ENCODE measurements at places on chromosomes 1 and 21.

- no peak for DNase-seq
These were observed 77.5 kb downstream of the FMN2 start for GRCh38 chr1:240169188-240169587.

DNA sequence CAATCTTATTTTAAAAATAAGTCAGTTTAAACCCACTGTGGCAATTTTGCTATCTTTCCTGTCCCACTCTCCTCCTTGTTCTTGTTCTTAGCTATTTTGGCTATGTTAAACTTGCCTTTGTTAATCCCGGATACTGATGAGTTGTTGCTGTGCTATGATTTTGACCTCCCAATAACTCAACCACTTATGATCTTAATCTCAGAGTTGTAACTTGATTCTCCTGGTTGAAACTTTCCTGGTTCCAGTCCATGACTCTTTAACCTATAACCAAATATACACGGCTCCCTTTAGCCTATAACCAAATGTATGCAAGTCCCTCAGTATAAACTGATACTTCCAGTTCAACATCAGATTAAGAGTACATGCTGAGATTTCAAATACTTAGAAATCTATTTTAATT lies 15.6 kb upstream of the ACADM start:
- no peak for DNase-seq

DNA sequence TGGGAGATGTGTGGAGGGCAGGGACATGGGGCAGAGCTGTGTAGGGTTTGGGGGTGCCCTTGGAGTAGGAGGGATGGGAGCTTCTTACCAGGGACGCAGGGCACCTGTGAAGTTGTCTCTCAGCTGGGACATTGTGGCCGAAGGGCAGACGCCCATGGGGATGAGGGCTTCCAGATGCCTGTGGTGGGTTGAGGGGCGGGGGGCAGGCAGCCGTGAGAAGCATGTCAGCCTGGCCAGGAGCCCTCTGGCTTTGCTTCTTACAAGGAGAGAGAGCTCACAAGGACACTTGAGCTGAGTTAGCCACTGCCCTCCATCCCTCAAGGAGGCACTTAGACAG lies 8.5 kb downstream of the A3GALT2 start:
- no peak for DNase-seq

GRCh38 chr1:6024376-6024775 lies 21.3 kb upstream of the KCNAB2 start:
- no peak for DNase-seq

GRCh38 chr21:34971656-34972055 lies 77.4 kb downstream of the RUNX1 start:
- DNase-seq, result no peak

DNA sequence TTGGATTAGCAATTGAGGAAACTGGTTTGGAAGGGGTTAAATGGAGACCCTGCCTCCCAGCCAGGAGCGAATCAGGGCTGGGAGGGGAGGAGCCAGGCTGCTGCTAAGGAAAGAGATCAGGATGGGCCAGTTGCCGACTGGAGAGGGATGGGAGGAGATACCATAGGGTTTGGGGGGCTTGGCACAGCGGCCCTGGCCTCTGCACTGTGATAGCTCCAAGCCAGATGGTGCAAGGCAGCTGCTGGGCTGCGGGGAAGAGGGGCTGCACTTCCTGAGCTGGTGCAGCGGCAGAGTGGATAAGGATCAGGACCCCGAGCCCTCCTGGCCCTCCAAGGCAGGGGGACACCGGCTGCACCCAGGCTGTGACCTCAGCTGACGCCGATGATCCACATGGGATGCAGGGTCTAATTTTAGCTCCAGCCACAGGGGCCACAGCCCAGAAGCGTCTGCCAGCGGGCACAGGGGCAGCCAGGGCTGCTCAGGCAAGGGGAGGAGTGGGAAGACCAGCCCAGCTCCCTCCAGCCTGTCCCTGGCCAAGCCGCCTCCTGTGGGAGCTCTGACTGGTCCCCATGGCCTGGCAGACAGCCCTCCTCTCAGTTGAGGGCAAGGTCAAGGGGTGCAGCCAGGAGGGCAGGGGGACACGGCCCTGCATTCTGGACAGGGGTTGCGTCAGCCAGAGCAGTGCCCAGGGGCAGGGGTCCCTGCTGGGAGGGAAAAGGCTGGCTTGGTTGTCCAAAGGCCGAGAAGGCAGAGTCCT lies at the start of gene EXTL1:
EXTL1 (plus strand) TSS at position 129 of the 757 bp plus-strand sequence. CDS start 872 bp downstream, outside the sequence.
- no peak for DNase-seq

DNA sequence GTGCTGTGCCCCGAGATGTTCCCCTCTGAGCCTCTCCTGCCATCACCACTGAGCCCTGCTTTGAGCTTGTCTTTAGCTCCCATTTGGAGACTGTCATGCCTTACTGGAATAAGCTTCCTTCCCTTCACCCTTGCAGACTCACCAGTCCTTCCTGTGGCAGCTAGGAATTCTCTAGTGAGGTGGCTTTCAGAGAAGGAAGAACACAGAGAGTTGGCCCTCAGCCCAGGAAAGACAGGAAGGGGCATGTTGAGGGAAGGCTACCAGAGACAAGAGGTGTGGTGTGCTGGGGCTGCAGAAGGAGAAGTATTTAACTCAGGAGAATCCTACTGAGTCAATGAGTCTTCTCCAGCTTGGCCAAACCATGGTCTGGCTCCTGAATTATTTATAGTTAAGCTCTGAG lies 76.3 kb downstream of the UCK2 start:
- no peak for DNase-seq

DNA sequence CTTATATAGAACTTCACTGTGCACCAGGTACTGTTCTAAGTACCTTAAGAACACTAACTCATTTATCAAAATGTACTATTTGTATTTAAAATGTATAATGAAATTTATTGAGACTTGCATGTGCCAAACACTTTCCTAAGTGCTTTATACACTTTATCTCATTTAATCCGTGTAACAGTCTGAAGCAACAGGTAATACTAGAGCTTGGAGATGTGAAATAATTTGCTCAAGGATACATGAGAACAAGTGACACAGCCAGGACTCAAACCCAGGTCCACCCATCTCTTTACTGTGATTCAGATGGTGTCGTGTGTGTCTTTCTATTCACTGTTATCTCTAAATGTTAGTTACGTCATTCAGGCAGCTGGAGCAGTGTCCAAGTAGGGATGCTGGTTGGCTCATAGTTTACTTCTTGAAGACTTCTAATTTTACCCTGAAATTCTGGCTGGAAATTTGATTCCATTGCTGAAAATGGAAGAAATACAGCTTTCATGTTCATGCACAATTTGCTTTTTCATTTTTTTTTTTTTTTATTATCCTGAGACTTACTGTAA lies 169.7 kb upstream of the UBE2U start:
- no peak for DNase-seq

DNA sequence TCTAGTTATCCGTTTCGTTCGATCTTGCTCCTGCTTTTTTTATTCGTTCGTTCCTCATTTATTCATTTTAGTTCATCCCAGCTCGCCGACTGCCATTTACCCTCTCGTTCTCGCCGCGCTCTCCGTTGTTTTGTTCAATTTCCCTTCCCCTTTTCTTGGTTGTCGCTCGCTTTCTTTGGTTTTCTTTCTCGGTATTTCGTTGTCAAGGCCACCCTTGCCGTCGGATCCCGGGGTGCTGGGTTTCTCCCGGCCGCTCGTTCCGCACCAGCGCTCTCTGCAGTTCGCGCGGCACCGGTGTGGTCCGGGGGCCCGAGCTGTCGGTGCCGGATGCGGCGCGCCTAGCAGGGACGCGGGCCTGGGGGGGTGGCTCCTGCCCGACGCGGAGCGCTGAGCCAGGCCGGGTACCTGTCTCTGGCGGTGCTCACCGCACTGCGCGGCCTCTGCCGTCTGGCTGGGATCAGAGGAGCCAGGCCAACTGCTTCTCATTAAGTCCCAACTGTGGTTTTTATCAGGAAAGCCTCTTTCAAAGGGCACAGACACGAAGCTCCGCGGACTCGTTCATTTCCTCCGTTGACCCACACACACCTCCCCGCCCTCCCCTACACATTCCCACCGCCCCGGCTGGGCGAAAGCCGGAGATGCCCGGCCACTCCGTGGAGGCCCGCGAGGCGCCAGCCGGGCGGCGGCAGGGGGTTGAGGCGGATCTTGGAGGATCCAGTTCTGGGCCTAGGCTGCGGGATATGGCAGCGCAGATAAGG lies 1.6 kb downstream of the ALX3 start:
- DNase-seq, result no peak

GRCh38 chr1:208637181-208637580 lies 393.0 kb upstream of the PLXNA2 start:
- no peak for DNase-seq

DNA sequence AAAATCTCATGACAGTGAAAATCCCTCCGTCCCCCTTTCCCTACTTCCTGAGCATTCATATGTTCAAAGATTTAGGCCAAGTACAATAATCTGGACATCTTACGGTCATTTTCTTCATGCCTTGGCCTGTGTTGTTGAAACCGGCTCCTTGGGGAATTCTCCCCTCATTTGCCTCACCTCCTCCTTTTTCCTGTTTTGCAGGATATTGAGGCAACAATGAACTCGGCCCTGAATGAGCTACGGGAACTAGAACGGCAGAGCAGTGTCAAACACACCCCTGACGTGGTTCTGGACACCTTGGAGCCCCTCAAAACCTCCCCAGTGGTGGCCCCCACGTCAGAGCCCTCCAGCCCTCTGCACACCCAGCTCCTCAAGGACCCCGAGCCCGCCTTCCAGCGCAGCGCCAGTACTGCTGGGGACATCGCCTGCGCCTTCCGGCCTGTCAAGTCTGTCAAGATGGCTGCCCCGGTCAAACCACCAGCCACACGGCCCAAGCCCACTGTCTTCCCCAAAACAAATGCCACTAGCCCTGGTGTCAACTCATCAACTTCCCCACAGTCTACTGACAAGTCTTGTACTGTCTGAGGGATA lies 9.3 kb upstream of the IKBKE start:
- DNase-seq, result no peak

- DNase-seq, result no peak
These were observed 22.6 kb upstream of the COL9A2 start for GRCh38 chr1:40339420-40340323.

DNA sequence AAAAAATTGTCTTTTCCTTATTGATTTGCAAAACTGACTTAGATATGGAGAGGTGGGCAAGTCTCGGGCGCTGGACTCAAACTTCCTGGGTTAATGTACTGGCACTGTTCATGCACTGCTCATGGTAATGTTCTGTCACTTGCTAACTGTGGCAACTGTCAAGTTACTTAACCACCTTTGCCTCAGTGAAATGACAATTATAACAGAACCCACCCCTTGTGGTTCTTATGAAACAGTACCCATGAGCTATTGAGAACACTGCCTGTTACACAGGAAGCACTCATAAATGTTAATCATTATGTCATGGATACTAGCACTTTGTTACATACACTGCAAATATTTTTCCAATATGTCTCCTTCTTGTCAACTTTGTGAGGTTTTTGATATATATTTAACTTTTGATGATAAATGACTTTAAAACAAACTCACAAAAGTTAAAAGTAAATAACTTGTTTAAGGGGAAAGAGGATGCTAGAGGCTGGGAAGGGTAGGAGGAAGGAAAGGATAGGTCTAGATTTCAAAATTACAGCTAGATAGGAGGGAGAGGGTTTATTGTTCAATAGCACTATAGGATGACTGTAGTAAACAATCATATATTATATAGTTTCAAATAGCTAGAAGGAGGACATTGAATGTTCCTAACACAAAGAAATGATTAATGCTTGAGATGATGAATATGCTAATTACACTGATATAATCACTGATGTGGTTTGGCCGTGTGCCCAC lies 342.5 kb downstream of the ADGRL2 start:
- DNase-seq, result no peak

DNA sequence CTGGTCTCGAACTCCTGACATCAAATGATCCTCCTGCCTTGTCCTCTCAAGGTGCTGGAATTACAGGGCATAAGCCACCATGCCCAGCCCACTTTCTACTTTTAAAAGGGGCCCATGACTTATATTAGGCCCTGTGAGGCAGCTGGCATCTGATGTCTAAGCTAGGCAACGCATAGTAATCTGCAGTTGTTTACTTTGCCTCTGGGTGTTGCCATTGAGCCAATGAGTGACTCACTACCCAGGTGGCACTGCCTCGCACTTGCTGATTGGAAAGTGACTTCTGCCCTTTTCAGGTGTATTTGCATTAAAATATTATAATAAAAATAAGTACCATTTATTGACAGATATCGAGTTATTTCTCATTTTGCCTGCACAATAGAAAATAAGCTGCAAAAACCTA lies 84.9 kb downstream of the KIF14 start:
- no peak for DNase-seq

DNA sequence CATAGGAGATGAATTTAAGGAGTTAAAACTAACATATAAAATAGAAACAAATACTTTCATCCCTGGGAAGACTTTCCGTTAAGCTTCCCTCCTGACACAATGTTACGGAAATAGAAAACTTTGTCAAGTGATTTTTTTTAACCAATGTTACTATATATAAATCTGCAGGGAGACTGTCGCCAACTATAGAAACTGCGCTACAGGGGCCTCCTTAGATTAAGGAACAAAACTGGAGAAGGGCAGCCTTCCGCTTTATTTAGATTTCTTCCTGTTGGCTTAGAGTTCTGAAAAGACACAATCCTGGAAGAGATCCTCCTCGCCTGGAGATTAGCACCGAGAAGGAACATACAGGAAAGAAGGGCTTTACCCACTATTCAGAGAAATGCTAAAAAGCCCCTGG lies 1.5 kb downstream of the MGST3 start:
- no peak for DNase-seq

- DNase-seq, result no peak
These were observed 51.8 kb upstream of the LRP8 start for GRCh38 chr1:53379662-53380002.

- DNase-seq, result no peak
These were observed 146.4 kb upstream of the ARHGEF16 start for GRCh38 chr1:3308053-3308452.

DNA sequence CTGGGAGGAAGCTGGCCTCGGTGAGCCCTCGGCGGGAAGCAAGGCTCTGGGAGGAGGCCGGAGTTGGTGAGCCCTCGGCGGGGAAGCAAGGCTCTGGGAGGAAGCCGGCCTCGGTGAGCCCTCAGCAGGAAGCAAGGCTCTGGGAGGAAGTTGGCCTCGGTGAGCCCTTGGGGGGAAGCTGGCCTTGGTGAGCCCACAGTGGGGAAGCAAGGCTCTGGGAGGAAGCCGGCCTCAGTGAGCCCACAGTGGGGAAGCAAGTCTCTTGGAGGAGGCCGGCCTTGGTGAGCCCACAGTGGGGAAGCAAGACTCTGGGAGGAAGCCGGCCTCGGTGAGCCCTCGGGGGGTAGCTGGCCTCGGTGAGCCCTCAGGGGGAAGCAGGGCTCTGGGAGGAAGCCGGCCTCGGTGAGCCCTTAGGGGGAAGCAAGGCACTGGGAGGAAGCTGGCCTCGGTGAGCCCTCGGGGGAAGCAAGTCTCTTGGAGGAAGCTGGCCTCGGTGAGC lies 36.0 kb downstream of the KRTAP10-1 start:
- no peak for DNase-seq

DNA sequence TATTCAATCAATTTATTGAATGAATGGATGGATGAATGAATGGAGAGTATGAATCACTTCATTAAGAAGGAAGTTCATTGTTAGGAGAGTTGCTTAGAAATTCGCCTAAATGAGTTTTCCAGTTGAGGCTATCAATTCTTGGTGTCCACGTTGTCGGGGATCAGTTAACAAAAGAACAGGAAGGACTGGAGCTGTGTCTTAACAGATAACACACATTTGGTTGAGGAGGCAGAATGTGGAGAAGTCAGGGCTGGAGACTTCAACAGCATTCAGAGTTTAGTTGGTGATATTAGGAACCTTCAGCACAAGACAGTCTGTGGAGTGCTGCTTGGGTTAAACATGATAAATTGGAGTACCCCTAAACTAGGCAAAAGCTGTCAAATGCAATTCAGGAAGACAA lies 33.7 kb downstream of the ZBTB18 start:
- DNase-seq, result no peak

- DNase-seq, result no peak
These were observed 283.4 kb downstream of the PTPRU start for GRCh38 chr1:29519788-29520110.

- DNase-seq, result no peak
These were observed 14.6 kb downstream of the RIPK4 start for GRCh38 chr21:41752231-41752681.
